ENCODE measurements at places on chromosomes 3 and 15.

- DNase-seq, result no peak
These were observed 93.7 kb upstream of the MBNL1 start for GRCh38 chr3:152174876-152175527.

GRCh38 chr15:85800478-85801123, 5.9 kb upstream of the KLHL25 start:
- no peak for DNase-seq

DNA sequence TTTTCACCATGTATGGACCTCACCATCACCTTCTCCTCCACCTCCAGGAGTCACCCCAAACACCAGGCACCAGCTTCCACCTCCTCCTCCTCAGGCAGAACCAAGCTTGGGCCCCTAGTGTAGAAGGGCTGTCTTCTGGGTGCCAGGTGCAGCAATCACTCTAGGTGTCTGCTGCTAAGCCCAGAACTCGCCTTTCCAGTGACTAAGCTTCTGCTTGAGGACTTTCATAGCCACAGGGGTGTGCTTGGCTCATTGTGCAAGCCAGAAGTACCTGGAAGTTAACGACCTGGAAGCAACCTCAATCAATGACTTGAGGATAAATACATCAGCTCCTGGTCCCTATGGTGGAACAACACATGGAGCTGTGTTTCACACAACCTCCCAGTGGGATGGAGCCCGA, 49.8 kb upstream of the PXYLP1 start:
- DNase-seq, result no peak

DNA sequence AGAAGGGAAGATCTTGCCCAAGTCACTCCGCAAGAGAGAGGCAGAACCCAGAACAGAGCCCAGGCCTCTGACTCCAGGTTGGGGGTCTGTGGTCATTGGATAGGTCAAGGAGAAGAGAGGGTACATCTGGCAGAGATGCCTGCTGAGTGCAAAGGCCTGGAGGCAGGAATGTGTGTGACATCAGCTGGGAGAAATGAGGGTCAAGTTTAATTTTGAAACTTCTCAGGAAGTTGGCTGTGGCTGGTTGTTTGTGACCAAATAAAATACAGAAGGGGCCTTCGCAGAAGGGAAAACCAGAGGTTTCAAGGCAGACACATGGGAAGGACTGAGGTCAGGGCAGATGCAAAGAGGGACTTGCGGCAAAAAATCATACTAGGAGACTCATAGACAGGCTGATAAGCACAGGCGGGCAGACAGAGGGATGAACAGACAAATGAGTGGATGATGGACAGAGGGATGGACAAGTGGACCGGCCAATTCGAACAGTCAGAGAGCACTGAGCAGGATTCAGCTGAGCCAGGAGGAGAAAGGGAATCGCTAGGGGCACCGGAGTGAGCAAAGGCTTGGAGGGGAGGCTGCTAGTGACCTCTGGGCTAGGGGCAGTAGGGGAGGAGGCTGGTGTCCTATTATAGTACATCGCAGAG, 28.8 kb upstream of the CACNA2D2 start:
- DNase-seq, result no peak

DNA sequence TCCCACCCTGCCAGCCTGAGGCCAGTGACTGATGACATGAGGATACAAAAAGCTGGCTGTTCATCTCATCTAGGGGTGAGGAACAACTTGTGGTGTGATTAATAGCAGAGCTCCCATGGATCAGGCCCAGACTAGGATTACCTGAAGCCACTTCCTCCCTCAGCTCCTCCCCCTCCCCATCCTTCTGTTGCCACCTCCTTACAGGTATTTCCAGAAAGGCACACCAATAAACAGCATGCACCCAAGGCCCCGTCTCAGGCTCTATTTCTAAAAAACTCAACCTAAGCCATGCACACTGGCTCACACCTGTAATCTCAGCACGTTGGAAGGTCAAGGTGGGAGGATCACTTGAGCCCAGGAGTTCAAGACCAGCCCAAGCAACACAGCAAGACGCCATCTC, 54.1 kb downstream of the SRGAP3 start:
- DNase-seq, result no peak

- peak; percentile 15 for DNase-seq
These were observed 566 bp downstream of the ETV5 start for GRCh38 chr3:186108106-186108940.

- DNase-seq, result no peak
These were observed 13.2 kb upstream of the STAB1 start for GRCh38 chr3:52481819-52482521.

DNA sequence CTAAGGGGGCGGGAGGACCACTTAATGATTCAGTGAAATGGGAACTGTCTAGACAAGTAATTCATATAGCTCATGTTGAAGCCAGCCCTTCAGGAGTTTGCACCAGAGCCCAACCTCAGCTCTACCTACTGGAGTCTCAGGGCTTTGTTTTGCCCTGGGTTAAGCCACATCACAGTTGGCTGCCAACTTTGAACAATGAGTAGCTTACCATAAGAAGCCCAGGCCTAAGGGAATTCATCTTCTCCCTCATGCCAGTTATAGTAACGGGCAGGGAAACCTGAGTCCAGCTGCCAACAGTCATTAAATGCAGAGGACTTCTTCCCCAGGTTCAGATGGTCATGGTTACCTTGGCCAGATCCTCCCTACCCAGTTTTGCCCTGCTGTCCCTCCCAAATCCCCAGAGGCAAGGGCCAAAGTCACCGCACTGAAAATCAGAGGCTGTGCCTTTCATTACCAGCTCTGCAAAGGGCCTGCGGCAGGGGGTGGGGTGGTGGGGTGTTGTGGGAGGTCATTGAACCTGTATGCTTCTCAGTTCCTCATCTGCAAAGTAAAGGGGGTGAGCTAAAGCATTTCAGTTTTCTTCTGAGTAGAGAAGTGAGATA, 302.2 kb upstream of the NR2E3 start:
- DNase-seq, result no peak

DNA sequence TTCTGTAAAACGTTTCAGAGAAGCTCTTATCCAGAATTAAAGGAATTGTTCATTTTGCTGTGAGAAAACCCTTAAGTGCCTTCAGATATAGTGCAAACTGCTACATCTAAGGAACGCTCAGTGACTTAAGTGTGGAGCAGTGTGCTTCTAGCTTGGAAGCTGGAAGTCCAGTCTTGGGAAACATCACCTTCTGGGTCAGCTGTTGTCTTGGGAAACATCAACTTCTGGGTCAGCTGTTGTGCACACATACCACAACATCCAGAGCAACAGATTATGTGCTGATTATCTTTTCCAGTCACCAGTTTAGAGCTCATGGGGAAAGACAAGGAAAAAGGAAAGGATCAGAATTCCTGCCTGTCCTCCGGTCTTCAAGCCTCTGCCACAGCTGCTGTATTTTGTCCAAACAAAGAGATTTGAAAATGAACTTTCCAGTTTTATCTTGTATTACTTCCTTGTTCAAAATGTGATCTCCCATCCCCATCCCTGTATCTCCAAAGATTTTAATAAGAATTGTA, 713.6 kb downstream of the NSUN3 start:
- no peak for DNase-seq

DNA sequence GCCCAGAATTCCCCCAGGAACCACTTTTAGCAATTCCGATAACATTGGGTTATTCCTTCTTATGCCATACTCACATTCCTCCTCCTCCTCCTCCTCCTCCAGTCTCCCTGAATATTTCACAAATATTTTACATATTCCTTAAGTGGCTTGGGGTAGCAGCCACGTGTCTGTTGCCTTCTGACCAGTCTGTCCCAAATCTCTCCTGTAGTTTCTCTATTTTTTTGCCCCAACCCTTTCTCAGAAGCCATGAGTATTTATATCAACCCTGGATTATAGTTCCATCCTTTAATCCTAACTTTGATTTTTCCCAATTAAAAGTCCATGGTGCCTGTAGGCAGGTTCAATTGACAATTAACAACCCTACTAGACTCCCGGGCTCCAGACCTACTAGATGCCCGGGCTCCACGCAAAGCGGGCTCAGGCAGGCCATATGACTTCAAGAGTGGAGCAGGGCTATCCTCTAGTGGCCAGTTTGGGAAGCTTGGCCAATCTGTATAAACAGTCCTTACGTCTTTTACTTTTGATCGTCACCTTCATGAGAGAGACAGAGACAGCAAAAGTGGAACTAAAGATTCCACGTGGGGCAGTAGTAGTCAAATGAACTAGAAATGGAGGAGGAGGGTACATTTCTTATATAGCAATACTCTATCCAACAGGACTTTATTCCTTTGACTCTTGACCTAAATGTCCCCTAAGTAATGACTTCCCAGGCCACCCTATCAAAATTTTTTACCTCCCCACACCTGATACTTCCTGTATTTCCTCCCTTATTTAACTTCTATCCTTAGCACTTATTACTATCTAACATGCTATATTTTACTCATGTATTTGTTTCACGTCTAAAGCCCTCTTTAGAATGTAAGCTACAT, 69.7 kb downstream of the USF3 start:
- DNase-seq, result no peak

- no peak for DNase-seq
These were observed 45.0 kb downstream of the THBS1 start for GRCh38 chr15:39625856-39626255.

- no peak for DNase-seq
These were observed 222.5 kb upstream of the KCNMB2 start for GRCh38 chr3:178313716-178314115.

- DNase-seq, result no peak
These were observed 15.6 kb downstream of the MEX3B start for GRCh38 chr15:82030176-82030575.

GRCh38 chr15:55827204-55827603, 84.3 kb upstream of the PRTG start:
- no peak for DNase-seq

- DNase-seq, result no peak
These were observed 488.7 kb upstream of the AGTR1 start for GRCh38 chr3:148208975-148209374.

DNA sequence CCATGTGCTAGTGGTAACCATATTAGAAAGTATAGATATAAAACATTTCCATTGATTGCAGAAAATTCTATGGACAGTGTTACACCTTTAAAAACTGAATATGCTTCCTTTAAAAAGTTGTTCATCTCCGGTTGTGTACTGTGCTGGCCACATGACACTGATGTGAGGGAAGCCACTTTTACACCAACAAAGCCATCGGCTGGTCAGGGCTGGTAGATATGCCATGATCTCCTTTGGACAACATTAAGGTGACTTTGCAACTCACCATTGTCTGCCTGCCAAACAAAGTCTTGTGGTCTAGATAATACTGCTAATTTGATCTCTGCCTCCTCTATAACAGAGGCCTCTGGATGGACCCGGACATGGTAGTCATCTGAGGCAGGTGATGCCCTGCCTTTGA, 156.0 kb upstream of the RARB start:
- no peak for DNase-seq

GRCh38 chr3:106299300-106300098, 430.7 kb upstream of the CBLB start:
- no peak for DNase-seq

DNA sequence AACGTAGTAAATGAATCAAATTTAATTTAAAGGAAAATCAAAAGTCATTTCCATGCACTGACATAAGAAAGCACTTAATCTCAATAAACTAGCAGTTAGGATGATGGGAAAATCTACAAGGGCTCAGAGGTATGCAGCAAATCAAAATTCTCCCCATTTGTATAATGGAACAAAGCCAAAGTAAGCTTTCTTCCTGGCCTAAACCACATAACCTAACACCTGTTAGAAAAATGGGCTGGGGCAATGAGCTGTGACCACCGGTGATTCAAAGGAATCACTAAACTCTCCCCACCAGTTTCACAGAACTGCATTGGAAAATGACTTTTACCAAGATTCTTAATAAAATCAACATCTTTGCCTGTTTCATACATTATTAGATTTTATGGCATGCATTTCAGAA, 1024.3 kb downstream of the FHIT start:
- DNase-seq, result no peak
